Thoracic aorta (tissue), 2 donors: ENCODE measurements at places on chromosomes 16 and 17.
A peak's percentile ranks its signal among the peaks of the same experiment; 100 is the strongest.

DNA sequence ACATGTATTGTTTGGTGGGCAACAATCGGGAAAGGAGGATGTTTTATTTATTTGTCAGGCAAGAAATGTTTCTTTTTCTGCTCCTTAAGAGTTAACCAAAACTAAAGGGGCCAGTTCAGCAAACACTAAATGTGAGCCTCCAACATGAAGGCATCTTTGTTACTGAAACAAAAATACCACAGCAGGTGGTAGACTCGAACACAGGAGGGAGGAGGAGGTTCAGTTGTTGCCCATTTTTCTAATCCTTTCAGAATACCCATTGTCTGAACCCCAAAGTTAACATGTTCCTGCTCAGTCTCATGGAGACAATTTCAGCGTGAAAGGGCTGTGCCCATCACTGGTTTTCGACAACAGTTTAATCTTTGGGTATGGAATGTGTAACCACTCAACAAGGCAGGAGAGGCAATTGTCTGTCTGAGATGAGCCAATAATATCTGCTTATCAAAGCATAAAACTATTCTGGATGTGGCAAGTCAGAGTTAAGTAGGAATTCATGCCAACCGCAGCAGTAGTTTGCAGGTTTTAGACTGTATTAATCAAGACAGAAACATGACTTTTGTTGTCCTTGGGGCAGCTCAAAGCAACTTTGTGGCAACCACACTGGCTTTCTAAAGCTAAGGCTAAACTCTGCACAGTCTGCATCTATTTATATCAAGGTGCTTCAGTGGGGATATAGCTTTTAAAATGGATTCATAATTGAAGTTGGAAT is 211.7 kb downstream of the FTO start:
- no peak for DNase-seq

GRCh38 chr16:12754824-12755543 is 48.7 kb downstream of the CPPED1 start:
- DNase-seq = no peak

DNA sequence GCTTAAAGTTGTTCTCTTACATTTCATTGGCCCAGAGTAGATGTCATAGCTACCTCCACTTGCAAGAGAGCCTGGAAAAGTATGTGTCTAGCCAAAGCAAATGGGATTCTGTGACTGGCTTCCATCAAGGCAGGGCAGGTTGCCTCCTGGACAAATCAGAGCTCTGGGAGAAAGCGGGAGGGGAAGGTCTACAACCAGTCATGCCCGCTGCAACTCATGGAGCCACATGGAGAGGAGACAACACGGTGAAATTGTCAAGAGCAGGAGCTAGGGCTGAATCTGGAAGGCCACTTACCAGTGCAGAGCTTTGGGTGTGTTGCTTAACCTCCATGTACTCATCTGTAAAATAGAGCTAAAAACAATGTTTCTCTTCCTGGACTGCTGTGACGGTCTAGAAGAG is 83.8 kb downstream of the MARF1 start:
- no peak for DNase-seq

- DNase-seq = no peak
These were observed 14.9 kb upstream of the CBFA2T3 start for GRCh38 chr16:88991813-88992350.

GRCh38 chr17:67602974-67603373 is 114.8 kb upstream of the NOL11 start:
- no peak for DNase-seq

- DNase-seq = no peak
These were observed 223.4 kb downstream of the HS3ST3A1 start for GRCh38 chr17:13378361-13378760.

- no peak for DNase-seq
These were observed 13.3 kb downstream of the GSE1 start for GRCh38 chr16:85626191-85626981.

- DNase-seq = peak; percentile 79
These were observed 13.2 kb downstream of the IL4R start for GRCh38 chr16:27326738-27327585.

DNA sequence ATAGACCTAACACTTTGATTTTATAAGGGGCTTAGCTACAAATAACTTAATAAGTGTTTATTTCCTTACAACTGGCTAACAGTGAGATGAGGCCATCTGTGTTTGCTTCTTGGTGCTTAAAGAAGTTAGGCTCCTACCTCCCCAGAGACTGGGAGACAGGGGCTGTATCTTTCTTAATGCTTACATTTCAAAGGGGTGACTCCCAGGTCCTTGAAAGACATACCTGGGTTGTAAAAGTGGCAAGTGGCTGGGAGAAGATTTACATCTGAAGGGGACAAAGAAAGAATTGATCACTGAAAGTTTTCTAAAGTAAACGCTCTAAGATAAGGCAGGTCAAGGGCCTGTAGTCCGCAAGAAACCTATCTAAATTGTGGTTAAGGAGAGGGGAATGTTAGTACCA is 196.8 kb downstream of the CNTNAP4 start:
- no peak for DNase-seq

GRCh38 chr16:26108836-26109505 is 417.2 kb downstream of the HS3ST4 start:
- DNase-seq = no peak

DNA sequence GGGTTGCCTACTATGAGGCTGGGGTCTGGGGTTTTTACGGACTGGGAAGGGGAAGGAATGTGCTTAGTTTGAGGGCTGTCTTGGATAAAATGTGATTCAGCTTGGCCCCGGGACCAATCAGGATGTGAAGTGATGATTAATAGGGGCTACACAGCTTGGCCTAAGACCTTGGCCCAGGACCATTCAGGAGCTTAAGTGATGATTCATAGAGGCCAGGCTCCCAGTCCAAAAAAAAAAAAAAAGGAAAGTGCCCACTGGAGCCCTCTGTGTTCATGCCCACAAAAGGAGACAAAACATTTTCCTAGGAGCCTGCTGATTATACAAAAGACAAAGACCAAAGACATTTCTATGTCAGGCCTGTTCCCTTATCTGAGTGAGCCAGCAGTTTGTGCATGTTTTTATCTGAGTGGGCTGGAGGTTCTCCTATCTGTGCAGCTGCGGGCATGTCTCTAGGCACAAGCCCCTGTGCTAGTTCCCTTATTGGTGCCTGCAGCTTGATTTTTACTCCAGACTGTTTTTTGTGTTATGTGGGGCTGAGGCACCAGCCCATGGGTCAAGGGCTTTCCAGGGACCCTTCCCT is 898.2 kb upstream of the GOT2 start:
- DNase-seq = no peak

DNA sequence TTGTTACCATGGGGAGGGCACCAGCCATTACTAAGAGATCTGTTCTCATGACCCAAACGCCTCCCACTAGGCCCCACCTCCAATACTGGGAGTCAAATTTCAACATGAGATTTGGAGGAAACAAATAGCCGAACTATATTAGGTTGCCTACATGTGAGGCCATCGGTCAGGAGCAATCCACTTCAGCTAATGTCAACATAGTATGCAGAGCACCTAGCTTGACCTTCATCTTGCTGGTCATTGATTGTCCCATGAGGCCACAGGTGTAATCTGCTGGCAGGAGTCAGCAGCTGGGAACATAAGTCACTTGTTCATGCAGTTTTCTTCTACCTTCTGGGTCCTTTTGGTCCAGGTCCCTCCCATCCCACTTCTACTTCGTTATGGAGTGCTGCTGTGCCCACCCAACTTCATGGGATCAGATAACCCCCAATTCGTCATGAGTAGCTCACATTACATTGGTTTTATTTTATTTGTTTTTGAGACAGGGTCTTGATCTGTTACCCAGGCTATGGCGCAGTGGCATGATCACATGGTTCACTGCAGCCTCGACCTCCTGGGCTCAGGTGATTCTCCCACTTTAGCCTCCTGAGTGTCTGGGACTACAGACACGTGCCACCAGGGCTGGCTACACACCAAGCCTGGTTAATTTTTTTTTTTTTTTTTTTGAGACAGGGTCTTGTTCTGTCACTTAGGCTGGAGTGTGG is 5.9 kb upstream of the KPNA2 start:
- no peak for DNase-seq

GRCh38 chr17:5571281-5571680 is 13.0 kb downstream of the NLRP1 start:
- DNase-seq = no peak

DNA sequence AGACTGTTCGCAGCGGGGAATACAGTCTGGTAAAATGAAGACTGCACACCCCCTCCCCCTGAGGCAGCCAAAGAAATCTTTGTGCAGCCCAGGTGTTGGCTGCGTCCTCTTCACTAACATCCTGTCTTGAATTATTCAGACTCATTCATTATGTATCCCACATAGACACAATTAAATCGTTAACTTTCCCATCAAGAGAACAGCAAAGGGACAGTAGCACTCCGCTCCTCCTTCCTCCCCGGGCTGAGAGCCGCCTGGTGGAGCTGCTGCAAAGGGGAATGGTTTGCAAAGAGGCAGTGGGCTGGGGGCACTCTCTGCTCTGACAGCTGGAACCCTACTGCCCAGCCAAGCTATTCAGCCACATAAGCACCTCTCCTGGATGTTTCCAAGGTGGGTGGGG is 290.0 kb upstream of the SOX9 start:
- DNase-seq = no peak

DNA sequence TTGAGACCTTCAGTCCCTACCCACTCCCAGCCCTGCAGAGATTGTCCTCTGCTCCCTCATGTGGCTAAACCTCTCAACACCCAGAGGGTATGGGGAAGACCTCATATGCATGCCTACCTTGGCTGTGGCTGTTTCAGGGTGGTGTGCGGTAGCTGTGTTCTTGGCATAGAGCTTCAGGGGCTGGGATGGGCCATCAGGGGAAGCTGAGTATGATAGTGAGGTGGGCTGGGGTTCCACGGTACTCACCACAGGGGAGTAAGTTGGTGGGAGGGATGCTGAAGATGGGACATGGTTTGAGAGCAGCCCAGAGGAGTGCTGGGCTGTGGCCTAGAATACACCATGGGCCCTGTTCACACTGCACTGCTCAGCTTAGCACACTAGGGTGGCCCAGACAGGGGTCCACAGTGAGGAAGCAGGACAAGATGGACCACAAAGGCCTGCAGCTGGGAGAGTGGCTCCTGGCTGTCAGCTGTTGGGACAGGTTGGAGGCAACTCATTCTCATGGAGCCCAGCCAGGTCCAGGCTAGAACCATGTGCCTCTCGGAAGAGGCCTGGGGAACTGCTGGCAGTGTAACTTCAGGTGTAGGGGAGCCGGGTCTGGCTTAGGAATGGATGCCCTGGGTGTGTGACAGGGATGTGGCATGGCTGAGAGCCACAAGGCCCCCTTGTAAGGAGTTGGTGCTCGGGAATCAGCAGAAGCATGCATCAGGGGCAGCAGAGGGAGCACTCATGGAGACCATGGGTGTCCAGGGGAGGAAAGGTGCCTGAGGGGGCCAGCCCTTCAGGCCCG is 3.1 kb downstream of the MFAP4 start:
- no peak for DNase-seq

GRCh38 chr17:13636951-13637350 is 35.2 kb upstream of the HS3ST3A1 start:
- DNase-seq = no peak

- no peak for DNase-seq
These were observed 11.2 kb upstream of the PLEKHG4 start for GRCh38 chr16:67268136-67268579.

GRCh38 chr16:87119168-87119567 is 198.0 kb downstream of the C16orf95 start:
- no peak for DNase-seq

DNA sequence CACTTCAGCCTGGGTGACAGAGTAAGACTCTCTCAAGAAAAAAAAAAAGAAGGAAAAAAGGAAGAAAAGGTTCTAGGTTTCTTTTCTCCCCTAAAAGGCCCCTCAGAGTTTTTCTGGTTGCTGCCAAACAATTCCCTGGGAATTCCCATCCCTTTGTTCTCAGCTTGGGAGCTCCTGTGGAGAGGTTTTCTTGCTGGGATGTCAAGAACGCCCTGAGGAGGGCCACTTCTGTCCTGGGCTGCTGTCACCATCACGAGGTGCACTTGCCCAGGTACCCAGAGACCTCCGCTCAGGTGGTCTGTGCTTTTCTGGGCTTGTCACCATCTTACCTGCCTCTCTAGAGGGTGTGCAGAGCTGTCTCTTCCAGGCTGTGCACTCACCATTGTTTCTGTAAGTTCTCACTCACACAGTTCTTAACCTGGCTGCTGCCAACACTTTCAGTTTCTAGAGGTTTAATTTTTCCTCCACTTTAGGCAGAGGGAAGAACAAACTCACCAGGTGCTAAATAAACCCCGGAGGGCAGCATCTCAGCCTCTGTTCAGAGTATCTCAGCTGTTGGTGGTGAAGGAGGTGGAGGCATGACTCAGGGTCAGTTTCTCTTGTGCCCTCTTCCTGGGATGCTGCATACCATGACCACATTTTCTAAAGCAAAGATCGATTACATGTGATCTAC is 2.4 kb upstream of the COX6A2 start:
- no peak for DNase-seq

DNA sequence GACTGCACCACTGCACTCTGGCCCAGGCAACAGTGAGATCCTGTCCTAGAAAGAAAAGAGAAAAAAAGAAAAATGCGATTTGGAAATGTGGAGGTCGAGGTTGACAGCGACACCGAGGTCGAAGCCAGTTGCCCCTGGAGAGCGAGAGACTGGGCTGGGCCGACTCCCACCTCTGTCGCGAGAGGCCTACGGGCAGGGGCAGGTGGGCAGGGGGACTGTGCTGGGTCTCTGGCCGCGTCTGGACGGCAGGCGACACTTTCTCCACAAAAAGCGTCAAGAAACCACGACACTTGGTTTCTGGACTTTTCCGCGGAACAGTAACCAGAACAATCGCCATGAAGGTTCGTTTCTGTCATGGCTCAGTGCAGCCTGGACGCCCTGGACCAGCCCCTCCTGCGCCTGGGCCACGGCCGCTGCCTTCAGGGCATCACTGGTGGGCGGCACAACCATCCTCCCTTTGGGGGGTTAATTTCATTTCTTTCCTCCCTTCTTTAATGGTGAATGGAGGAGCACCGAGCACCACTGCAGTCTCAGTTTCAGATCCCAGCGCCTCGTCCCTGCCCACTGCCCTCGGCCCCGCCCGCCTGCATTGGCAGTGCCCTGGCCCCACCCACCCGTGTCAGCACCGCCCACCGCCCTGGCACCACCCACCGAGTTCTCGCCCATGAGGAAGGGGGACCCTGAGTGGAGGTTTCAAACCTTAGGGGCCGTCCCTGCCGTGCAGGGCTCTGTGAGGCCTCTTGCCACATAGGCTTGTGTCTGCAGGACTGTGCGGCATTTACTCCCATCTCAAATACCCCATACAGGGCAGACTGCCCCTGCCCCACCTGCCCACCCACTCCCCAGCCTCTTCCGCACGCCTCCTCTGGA is 18.5 kb upstream of the CDH15 start:
- DNase-seq = no peak

DNA sequence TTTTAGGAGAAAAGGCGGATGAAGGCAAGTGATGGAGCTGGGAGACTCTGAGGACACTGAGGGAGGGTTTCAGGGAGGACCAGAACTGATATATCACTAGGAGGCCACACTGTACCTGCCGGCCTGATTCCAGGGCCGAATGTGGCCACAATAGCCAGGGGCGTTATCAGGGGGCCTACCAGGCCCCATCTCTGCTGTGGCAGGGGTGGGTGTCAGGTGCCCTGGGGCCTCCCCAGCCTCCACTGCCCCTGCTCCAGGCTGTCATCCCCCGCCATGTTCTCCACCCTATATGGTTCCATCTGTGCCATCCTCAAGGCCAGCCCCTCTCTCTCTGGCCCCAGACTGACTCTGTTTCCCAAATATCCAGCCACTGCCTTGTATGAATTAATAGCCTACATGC is 246.5 kb downstream of the GSG1L start:
- DNase-seq = no peak

GRCh38 chr17:76240461-76241203 is at the start of gene RNF157:
Gene RNF157 (minus strand): TSS chr17:76240493. CDS start chr17:76240240, 253 bp downstream.
- no peak for DNase-seq
